ENCODE measurements at places on chromosomes 12 and 14. TPM values are rescaled to one million over a fixed set of nuclear protein-coding genes. Genes with fewer than 3 reads are reported as not detected.

The PTCSC3 gene
- total RNA-seq: not detected

The KRT79 gene
- not detected for total RNA-seq

The ENO2 gene
- 13.7 TPM for total RNA-seq

The NPFF gene
- not detected for total RNA-seq

The CKB gene
- 7.8 TPM for total RNA-seq

The RPS26 gene
- total RNA-seq: 566 TPM

The GALNT4 gene
- 8.5 TPM for total RNA-seq
